ENCODE measurements at places on chromosomes 7 and 10.

DNA sequence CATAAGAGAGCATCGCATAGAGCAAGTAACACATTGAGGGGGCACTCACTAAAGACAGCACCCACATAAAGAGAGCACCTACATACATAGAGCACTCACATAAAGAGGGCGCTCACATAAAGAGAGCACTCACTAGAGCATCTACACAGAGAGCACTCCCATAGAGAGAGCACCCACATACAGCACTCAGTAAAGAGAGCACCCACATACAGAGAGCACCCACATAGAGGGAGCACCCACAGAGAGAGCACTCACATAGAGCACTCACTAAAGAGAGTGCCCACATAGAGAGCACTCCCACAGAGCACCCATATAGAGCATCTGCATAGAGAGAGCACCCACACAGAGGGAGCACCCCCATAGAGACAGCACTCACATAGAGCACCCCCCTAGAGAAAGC, 47.8 kb downstream of the INSIG1 start:
- no peak for DNase-seq

- no peak for DNase-seq
Observed at GRCh38 chr10:72132854-72133253, 44.5 kb upstream of the SPOCK2 start.

DNA sequence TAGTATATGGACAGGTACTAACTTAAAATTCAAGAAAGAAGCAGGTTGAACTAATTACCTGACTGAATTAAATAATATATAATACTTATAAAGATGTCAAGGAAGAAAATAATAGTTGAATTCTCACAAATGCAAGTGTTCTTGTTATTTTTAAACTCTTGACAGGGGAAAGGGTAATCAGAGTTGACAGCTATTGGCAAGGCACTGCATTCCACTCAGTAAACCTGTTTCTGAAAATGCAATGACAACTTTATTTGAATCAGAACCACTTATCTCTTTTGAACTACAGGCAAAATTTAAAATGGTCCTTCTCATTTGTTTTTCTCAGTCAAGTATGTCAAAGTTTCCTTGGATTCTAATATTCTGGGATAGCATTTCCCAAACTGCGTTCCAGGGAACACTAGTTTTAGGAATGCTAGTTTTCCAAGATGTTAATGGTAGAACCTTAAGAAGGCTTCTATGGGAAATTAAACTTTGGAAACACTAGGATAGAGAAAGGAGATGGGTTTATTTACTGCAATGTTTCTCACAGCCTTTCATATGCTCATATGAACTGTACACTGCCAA, 103.7 kb upstream of the LRRN3 start:
- DNase-seq = no peak

- no peak for DNase-seq
Observed at GRCh38 chr10:116777006-116777405, 34.6 kb upstream of the HSPA12A start.

DNA sequence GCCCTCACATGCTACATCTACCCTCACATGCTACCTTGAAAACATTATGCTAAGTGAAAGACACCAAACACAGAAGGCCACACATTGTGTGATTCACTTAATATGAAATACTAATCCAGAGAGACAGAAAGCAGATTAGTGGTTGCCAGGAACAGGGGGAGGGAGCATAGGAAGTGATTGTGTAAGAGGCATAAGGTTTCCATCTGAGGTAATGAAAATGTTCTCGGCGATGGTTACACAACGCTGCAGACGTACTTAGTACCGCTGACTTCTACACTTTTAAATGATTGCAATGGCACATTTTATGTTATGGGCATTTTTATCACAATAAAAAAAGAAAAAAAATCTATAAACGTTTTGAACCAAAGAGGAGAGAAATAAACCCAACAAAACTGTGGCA, 742.3 kb downstream of the TYW1 start:
- DNase-seq = no peak

DNA sequence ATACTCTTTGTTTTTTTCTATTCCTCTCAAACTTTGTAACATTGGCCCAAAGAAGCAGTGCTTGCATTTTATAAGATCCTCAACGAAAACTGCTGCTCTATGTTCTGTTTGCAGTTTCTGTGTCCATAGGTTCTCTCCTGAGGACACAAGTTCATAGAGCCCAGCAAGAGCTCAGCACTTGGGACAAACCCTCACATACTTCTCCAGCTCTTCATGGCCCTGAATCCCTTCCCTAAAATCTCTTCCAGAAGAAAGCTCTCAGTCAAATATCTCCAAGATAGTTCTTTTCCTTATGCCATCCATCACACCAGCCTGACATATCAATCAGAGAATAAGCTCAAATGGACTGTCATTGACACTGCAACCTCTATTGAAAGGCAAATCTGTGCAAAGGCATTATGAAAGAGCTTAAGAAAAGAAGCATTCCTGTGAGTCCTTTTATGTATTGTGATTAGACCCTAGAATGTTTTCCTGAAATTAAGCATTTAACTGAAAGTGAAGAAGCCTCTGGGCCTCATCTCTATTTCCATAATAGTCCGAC, 405.5 kb downstream of the ANKRD7 start:
- DNase-seq = no peak
